ENCODE measurements at places on chromosomes 13 and 19.

DNA sequence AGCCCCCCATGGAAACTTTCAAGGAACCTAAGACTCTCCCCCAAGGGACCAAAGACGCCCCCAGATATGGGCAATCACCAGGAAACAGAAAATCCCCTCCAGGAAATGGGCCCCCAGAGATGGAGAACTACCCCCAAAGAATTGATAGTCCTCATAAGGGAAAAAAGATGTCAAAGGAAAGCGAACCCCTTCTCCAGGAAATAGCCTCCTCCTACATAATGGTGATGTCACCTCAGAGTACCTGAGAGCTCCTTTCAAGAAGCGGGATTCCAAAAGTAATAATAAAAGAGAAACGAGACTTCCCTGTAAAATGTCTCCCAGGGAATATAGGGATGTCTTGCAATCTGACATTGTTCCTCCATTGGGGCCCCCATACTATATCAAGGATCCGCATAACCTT is 1.1 kb downstream of the CDKN2D start:
- DNase-seq: no peak

DNA sequence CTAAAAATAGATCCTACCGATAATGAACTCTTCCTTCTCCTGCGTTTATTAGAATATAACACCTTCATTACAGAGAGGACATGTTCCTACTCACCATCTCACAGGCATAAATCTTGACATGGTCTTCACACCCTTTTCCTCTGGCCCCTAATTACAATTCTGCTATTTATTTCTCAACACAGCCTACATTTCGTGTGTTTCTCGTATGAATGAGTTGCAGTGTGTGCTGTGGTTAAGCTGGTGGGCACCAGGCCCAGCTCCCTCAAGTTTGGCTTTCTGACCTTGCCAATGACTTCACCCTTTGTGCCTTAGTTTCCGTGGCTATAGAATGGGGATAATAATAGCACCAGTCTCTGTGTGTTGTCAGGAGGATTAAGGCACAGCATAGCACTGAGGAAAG is 12.3 kb upstream of the KATNAL1 start:
- DNase-seq: no peak

- DNase-seq: no peak
Observed at GRCh38 chr13:52785739-52786138, 46.1 kb upstream of the CNMD start.

DNA sequence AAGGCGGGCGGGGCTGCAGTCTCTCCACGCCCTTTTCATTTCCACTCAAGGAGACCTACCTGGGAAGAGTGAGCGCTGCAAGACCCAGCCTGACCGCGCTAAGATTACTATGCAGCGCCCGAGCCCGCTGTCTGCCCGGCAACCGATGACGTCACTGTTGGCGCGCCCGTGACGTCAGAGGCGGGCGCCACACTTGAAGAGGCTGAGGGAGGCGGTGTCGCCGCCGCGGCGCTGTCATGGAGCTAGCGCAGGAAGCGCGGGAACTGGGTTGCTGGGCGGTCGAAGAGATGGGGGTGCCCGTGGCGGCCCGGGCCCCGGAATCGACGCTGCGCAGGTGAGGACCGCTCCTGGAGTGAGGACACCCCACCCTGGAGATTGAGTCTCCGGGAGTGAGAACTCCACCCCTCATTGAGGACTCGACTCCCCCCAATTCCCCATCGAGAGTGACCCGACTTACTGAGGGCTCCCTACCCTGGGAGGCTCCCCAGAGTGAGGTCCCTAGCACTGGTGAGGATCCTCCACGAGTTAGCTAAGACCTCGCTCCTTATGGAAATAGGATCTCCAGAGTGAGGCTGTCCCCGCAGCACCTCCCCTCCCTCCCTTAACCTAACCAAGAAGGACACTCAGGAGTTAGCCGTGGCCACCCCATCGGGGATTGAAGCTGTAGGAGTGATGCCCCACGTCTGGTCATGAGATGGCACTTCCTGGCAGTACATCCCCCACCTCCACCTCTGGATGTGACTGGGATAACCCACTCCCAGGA is at the start of gene HAUS5:
TSS of gene HAUS5 (plus strand) at position 177 of the 763 bp plus-strand sequence. CDS start at position 237, 60 bp downstream.
- DNase-seq: peak; percentile 94

DNA sequence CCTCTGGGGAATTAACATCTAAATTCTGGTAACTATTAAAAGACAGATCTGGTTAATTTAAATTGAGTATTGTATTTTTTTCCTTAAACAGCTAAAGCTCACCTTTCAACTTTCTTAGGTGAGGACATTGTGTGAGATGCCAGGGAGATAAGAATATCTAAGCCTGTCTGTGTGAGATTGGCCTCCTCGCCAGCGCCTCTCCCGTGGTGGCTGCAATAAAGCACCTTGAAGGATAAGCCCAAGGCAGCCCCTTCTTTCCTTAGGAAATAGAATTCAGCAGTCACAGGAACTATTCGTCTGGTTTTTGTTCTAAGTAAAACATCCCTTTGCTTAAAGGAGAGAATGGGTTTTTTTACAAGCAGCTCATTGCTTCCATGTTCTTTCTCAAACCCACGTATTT is 24.6 kb downstream of the NAXD start:
- DNase-seq: no peak

DNA sequence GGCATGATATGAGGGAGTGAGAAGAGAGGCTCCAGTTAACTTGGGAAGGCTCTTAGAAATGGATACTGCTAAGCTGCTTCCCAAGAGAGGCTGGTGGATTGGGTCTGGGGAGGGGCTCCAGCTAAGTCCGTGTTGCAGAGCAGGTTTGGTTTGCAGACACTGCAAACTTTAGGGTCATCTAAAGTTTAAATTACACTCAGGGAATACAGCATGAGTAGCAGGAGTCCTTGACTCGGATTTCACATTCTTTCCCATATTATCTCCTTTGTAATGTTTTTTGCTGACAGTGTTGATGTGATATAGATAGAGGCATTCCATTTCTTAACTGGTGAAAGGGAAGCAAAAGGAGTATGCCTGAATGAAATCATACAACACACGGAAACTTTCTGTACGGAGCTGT is 31.9 kb downstream of the SGCG start:
- DNase-seq: no peak

GRCh38 chr13:39779337-39780265 is 124.1 kb downstream of the COG6 start:
- peak; percentile 31 for DNase-seq

DNA sequence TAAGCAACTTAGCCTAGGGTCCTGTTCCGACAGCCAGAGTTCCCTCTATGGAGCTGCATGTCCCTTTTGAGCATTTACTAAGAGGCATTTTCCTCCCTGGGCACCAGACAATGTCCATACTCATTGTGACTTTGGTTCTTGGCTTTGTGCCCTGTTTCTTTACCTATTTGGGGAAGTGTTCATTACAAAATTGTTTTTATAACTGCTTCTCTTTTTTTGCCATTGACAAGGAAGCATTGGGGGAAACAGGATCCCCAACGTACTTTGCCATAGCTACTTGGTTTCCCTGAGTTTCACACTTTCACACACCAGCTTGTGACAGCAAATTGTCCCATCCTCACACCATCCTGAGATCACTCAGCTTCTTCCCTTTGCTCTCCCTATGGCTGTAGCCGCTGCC is 81.1 kb upstream of the SIAH3 start:
- DNase-seq: no peak

- no peak for DNase-seq
Observed at GRCh38 chr13:31891472-31891871, 140.1 kb upstream of the FRY start.

GRCh38 chr13:49110913-49111170 is 109.3 kb upstream of the MLNR start:
- DNase-seq: no peak

GRCh38 chr19:51090471-51090870 is 7.8 kb upstream of the KLK14 start:
- DNase-seq: no peak

- no peak for DNase-seq
Observed at GRCh38 chr13:71875823-71876222, 8.8 kb upstream of the DACH1 start.

GRCh38 chr13:40586886-40587565 is 79.4 kb downstream of the FOXO1 start:
- DNase-seq: no peak

DNA sequence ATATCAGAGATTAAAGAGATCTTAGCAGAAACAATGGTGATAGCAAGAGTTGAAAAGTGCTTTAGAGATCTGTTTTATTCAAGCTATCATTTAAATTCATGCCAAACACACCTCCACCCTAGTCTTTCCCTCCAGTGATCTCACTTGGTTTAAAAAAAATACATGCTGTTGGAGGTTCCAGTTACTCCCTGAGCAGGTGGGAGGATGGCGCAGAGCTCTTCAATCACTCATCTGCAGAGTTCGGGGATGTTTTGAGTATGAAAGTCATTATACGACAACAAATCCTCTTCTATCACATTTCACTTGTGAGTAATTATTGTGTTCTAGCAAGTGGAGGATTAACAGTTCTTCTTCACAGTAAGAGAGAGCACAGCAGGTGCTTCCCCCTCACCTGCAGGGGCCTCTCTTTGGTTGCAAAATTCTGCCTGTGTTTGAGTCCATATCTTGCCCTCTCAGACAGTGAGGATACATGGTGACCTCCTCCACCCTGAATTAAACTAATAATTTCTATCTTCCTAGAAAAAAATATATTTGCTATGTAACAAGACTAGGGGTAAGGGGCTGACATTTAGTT is 376.7 kb downstream of the LIG4 start:
- no peak for DNase-seq

GRCh38 chr13:75173457-75174356 is 308.3 kb downstream of the TBC1D4 start:
- DNase-seq: no peak

GRCh38 chr13:40023595-40024203 is 368.2 kb downstream of the COG6 start:
- no peak for DNase-seq

DNA sequence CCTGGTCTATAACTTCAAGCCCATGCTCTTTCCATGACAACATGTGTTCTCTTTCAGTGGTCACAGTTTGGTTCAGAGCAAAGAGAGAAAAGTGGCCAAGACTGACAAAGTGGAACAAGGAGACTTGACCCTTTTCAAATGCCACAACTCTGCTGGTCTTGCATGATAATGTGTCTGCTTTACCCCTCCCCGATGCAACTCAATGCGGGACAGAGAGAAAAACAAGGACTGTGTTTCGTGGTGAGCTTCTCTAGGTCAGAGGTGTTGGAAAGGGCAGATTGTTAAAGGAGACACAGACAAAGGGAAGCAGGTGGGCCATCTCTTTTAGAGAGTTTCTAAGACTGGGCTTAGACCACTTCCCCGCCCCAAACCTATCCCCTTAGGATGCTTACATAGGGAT is 61.6 kb upstream of the SERTM1 start:
- DNase-seq: no peak

DNA sequence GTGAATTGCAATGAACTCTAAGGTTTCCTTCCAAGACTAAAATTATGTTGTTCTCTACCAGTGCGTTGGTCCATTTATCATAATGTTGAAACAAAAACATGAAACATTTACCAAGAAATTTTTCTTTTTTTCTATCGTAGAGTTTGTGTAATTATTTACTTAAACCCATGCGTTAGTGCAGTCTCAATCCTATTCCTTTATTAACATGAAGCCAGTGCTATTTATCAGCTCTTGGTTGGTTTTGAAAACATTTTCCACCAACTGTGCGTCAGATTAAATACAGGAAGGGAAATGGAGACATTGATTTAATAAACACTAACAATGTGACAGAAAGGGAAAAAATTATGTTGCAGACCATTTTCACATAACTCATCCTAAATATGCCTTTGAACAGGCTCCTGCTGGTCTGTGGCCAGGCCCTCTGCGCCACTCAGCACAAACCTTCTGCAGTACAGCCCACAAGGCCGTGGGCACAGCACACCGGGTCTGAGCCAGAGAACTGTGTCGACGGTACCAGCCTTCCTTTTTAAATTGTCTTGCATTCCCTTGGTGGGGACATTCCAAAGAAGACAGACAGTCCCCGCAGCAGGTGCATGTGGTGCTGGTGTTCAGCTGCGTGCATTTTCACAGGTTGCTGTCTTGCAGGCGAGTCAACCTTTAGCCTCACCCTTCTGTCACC is 135.8 kb downstream of the SHISA2 start:
- no peak for DNase-seq

- no peak for DNase-seq
Observed at GRCh38 chr13:96898212-96898611, 96.1 kb downstream of the OXGR1 start.

DNA sequence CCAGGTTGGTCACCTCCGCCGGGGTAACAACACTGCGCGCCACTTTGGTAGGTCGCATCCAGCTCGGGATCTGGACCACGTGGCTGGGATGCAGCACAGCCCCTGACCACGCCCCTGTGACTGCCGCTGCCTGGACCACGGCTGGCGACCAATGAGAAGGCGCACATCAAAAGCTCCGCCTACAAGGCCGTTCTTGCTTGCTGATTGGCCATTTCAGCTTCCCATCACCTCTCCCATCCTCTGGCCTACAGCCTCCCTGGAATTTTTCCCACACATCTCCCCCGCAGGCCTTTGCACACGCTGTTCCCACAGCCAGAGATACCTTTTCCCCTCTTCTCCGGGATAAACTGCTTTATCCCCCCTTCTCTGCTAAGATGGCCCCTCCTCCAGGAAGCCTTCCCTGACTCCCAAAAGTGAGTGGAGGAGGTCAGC is 12.5 kb upstream of the MAP1S start:
- no peak for DNase-seq

GRCh38 chr13:35978607-35979316 is 152.4 kb downstream of the DCLK1 start:
- no peak for DNase-seq

DNA sequence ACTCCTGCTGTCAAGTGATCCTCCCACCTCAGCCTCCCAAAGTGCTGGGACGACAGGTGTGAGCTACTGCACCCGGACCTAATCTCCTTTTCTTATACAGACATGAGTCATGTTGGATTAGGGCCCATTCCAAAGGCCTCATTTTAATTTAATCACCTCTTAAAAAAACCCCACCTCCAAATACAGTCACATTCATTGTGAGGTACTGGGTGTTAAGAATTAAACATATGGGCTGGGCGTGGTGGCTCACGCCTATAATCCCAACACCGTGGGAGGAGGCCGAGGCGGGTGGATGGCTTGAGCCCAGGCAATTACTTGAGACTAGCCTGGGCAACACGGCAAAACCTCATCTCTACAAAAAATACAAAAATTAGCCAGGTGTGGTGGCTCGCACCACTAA is 46.6 kb downstream of the PIN1 start:
- no peak for DNase-seq

- DNase-seq: no peak
Observed at GRCh38 chr13:101499406-101499805, 46.9 kb downstream of the ITGBL1 start.

DNA sequence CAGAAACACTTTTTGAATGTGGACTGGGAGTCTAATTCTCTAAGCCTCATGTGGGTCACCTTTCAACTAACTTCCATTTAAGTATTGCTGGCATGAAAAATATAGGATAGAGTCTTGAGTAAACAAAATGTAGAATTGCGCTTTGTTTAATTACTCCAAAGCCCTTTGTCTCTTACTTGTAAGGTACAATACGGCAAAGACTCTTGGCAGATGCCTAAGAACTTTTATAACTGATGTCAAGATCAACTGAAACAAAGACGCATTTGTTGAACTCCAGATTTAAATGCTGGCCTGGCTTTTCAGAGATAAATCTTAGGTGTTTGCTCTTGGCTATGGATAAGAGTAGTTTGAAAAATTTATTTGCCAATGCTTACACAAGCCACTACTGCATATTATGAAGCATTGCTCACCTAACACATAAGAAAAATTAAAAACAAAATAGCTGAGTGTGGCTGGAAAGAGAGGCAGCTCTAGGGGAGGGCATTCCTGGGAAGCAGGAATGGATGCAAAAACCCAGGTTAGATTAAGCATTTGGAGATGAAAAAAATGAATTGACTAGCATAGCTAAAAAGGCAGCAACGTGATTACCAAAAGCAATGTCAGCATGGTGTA is 107.3 kb upstream of the STARD13 start:
- DNase-seq: no peak
